ENCODE measurements at places on chromosomes 1 and 21.

DNA sequence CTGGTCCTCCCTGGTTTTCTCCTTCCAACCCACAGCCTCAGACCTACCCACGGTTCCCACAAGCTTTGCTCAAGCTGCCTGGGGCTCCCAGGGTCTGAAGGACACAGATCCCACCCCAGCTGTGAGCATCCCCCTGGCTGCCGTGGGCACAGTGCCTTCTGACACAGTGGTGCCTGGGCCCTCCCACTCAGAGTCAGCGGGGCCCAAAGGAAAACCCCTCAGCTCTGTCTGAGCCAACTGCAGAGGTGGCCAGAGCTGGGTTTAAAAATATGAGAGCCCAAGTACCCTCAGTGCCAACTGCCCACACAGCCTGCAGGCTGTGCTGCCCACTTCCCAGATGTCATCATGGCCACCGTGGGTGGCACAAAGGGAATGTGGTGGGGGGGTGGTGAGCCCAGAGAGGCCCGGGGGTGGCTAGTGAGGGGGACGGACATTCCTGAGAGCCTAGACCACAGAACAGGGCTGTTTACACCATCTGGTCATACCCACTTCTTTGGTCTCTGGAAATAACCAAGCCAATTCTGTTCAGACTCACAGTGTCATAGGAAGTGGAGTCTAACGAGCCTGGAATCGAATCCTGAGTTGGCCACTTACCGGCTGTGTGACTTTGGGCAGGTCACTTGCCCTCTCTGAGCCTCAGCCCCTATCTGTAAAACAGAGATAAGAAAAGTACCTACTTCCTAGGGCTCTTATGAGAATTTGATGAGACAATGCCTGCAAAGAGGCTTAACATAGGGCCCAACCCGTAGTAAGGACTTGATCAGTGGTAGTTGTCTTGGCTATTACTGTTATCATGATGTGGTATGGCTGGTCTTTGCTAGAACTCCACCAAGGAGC is 85.5 kb downstream of the CAMK2N1 start:
- no peak for DNase-seq

DNA sequence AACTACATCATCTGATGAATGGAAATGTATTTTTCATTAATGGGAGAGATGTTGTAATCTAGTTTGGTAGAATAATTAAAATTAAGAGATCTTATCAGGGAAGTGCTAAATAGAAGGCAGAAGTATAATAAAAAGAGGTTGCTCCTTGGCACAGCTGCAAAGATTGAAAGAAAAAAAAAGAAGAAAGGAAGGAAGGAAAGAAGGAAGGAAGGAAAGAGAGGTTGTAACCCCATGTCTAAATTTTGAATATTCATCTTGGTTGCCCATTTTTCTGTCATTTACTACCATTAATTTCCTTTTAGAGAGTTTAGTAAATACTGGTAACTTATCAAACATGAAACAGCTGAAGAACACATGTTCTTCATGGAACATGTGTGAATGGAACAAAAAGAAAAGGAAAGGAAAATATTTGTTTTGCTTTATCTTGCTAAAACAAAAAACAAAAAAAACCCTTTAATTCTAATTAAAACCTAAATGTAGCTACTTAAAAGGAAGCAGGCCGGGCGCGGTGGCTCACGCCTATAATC is 10.5 kb upstream of the MDM4 start:
- no peak for DNase-seq

DNA sequence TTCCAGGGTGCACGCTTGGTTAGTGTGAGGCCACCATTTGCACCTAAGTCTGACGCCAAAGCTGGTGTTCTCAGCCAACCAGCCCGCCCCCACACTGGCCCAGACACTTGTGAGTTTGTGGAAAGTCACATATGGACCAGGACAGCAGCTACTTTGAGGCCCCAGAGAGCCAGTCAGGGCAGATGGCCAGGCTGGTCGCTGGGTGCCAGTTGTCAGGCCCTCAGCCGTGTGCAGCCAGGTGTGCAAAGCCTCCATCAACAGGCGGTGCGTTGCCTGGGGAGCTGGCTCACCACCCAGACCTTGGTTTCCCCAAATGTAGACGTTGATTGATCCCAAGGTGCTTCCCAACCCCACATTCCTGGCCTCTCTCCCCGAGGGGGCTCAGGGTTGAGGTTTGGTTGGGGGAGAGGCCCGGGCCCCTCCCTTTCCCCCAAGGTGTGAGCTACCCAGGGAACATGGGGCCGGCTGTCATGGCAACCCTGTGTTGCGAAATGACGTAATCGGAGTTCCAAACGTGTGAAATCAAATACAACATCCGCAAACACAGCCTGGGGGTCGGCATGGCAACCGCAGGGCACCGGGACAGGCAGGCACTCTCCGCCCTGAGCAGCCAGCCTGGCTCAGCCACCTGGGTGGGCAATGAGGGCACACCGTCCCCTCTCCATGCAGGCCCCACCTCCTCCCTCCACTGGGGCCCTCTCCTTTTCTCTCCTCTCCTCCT is 42.2 kb upstream of the WNT4 start:
- DNase-seq = peak; percentile 54

DNA sequence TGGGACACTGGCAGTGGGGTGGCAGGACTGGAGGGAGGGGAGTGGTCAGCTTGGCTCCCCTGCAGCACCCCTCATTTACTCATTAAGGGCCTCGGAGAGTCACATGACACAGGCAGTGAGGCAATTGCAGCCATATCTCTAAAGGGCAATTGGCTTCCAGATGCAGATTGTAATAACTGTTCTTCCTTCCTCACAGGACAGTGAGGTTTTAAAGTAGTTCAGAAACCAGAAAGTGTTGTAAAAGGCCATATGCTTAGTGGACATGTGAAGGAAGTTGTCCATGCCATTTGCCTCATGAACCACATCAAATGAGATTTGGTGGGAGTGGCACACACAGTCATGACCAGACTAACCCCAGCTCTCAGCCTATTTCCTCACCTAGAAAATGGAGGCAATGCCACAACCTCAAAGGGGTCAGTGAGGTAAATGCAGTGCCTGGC is 11.1 kb downstream of the MTX1 start:
- no peak for DNase-seq

DNA sequence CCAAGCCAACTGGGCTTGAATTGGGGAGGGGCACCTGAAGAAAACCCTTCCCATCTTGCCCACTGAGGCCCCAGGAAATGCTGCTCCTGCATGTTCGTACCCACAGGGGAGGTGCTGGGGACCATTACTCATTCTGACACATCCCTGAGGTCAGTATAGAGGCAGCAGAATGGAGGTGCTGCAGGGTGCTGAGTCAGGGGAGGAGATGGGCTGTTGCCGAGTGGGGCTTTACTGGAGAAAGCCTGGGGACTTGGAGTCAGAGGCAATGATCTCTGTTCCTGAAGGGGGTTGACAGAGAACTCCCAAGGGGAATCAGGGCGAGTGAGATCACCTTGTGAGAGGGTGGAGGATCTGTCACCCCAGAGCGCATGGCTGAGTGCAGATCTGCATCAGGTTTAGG is 40.2 kb upstream of the KCNA10 start:
- DNase-seq = no peak

DNA sequence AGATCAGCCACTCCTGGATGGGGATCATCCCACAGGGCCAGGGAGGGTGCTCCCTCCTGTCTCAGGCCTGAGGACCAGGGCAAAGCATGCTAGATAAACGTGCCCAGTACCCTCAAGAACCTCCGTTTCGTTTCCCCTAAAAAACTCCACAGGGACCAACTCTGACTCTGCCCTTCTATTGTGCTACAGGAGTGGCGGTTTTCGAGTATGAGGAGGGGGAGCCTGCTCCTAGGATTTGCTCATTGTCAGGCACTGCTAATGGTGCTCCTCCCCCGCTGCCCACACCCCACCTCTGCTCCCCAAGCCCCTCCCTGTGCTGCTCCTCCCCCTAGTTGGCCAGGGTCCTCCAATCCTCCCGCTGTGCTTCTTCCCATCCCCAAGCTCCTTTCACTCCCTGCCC is 32.0 kb downstream of the PGBD5 start:
- DNase-seq = no peak

DNA sequence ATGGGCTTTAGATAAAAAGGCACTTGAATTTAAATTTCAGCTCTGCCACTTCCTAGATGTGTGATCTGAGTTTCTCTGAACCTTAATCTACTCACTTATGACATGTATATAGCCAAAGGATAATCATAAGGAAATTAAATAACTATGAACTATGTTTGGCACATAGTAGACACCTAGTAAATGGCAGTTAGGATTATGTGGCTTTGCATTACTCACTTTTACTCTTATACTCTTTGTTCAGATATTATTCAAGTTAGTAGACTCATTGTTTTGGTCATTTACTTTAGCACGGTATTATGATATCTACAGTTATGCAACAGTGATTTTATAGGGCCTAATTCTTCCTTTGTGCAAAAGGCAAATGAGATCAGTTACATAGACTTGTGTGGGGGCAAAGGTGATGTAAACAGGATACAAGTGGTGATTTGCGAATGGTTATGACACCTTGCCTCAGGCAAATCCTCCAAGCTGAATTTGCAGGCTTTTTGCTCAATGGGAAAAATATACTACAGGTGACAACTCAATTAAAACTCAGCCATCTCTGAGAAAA is 297.2 kb upstream of the PBX1 start:
- no peak for DNase-seq

DNA sequence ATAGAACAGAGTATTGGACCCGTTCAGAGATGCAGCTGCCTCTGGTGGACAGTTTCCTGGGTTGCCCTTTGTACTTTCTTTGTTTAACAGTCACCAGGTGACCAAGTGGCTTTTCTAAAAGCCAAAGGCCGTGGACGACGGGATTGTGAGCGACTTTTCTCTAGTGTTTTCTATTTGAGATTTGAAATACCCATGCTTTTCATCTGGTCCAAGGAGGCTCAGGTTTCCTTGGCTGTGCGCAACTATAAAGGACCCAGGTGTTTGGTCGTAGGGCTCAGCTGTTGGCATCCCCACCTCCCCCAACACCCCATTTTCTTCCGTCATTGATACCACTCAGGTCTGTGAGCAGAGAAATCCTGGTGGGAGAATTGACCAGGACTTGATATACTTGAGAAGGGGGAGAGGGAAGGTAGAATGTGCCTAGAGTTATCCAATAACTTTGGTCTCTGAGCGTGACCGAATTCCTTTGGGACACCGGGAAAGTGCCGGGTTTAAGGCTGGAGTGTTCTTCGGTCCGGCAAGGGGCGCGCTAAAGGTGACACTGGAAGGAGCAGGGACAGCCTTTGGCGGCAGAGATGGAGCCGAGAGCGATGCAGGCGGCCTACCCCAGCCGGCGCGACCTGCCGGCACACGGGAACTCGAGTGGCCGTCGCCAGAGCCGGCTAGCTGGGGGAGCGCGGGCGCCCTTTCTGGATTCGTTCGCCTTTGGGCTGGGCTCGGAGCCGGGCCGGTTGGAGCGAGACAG is 83.4 kb upstream of the BMP8A start:
- peak; percentile 99 for DNase-seq

DNA sequence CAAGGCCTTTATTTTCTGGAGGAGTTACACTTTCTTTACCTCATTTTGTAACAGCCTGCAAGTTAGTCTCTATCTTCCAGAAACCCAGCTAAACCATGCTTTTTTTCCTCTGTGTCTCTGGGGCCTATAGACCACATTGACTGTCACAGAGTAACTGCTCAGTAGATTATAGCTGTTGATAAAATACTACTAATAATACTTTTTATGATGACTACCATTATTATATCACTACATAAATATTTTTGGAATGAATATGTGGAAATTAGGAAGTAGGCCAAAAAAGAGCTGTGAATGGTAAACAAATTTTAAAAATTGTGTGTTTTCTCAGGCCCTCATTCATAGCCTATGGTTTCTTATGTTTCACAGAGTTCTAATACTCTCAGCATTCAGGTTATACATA is 233.1 kb upstream of the USP24 start:
- DNase-seq = no peak

DNA sequence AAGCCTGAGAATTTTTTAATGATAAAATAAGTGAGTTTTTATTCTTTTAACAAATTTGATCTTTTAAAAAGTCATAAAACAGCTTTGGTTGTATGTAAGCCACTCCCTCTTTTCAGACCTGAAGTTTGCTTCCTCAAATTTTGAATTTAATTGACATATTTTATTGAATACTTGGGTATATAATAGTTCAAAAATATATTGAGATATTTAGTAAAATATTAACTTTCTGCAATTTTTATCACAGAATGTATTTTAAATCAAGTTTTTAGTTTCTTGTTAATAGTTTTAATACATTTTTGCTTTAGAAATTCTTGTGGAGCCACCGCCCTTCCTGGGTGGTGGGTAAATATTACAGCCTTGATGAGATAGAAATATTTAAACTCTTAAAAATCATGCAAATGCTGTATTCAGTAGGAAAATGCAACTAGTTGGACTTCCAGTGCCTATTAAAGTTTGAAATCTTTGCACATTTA is 867 bp downstream of the PTPRC start:
- no peak for DNase-seq

- no peak for DNase-seq
These were observed 76.3 kb downstream of the TOMM20 start for GRCh38 chr1:235052067-235053008.

DNA sequence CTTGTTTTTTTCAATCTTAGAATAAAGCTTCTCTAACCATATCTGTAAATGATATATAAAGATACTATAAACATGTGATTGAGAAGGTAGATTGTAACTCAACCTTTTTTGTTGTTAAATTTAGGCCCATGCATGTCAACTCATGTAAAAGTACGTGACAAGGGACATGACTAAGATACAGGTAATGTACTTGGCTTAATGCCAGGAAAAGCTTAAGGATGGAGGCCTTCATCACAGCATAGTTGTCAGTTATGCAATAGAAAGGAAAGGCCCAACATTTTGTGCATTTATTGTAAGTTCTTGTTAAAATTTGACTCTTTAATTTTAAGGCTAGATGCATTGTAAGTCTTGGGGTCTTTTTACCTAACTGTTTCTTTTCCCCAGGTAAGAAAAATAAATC is 305.1 kb downstream of the LTN1 start:
- DNase-seq = no peak

DNA sequence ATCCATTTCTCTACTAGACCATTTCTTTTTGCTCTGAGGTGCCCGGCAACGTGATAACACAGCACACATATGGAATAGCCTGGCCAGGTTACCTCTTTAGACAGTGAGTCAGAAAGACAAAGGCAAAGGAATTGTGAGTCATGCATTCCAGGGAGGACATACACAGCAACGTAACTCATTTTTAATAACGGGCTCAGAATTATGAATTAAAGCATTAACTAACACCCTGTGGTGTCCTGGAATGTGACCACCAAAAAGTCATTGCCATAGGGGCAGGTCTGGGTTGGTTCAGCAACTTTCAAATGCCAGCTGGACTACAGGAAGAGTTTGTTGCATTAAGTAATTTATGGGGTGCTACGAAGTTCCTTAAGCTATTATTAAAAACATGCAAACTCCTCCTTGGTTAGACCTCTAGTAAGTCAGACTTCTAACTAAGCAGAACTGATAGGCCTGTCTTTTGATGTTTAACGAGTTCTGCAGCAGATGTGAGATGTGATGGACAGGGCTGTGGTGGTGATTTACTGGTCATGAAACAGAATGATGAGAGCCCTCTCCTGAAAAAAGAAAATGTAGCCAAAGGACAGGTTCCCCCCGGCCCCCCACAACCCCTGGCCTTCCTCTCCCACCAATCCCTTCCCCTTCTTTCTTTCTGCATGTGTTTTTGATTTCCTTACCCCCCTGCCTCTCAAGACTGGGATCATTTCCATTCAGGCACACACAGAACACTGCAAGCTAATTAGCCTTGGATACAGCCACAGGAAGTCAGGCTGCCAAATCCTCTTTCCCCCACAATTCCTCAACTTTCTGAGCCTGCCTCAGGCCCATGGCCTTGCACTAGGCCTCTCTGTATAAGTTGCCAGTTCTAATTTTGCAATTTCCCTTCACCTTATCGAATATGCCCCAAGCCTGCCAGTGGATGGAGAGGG is 88.9 kb upstream of the HAO2 start:
- DNase-seq = no peak
